Cardiac muscle cell (in vitro differentiated cells and primary cell): ENCODE measurements at places on chromosomes 7 and 10. TPM values are rescaled to one million over a fixed set of nuclear protein-coding genes. Genes with fewer than 3 reads are reported as not detected.
A peak's percentile ranks its signal among the peaks of the same experiment; 100 is the strongest.

GRCh38 chr10:126701526-126701925 is 31.0 kb upstream of the C10orf90 start:
- no peak overlapping the region for H3K27ac ChIP-seq
- H3K4me3 ChIP-seq, result no peak overlapping the region
- H3K36me3 ChIP-seq, result no peaks in the 10 kb centered on the region
- H3K27me3 ChIP-seq, result no peaks in the 10 kb centered on the region

GRCh38 chr7:157668221-157668883 is 331.5 kb downstream of the DNAJB6 start:
- H3K4me3 ChIP-seq, result no peak overlapping the region
- no peak for DNase-seq
- no peaks in the 10 kb centered on the region for H3K27me3 ChIP-seq
- H3K4me1 ChIP-seq, result no peaks in the 10 kb centered on the region
- H3K27ac ChIP-seq, result no peak overlapping the region

- no peaks in the 10 kb centered on the region for H3K36me3 ChIP-seq
- H3K4me1 ChIP-seq, result peaks cover 22% of the 10 kb centered on the region
- no peak overlapping the region for H3K4me3 ChIP-seq
- H3K27me3 ChIP-seq, result no peaks in the 10 kb centered on the region
These were observed 297.7 kb upstream of the LRGUK start for GRCh38 chr7:133829336-133829897.

- no peak overlapping the region for H3K4me3 ChIP-seq
- no peak overlapping the region for H3K27ac ChIP-seq
- no peaks in the 10 kb centered on the region for H3K27me3 ChIP-seq
- no peaks in the 10 kb centered on the region for H3K4me1 ChIP-seq
- no peak for DNase-seq
These were observed 33.0 kb upstream of the CTBP2 start for GRCh38 chr10:125193306-125193877.

GRCh38 chr7:158595068-158595467 is 7.4 kb upstream of the PTPRN2 start:
- H3K4me1 ChIP-seq, result no peaks in the 10 kb centered on the region
- H3K27me3 ChIP-seq, result peaks cover 25% of the 10 kb centered on the region
- peak; percentile 45 for DNase-seq
- no peak overlapping the region for H3K27ac ChIP-seq
- no peaks in the 10 kb centered on the region for H3K36me3 ChIP-seq

GRCh38 chr7:41312235-41312634 is 390.7 kb downstream of the INHBA start:
- H3K36me3 ChIP-seq, result no peaks in the 10 kb centered on the region
- no peaks in the 10 kb centered on the region for H3K4me1 ChIP-seq
- DNase-seq, result no peak
- no peak overlapping the region for H3K4me3 ChIP-seq
- H3K27me3 ChIP-seq, result no peaks in the 10 kb centered on the region

DNA sequence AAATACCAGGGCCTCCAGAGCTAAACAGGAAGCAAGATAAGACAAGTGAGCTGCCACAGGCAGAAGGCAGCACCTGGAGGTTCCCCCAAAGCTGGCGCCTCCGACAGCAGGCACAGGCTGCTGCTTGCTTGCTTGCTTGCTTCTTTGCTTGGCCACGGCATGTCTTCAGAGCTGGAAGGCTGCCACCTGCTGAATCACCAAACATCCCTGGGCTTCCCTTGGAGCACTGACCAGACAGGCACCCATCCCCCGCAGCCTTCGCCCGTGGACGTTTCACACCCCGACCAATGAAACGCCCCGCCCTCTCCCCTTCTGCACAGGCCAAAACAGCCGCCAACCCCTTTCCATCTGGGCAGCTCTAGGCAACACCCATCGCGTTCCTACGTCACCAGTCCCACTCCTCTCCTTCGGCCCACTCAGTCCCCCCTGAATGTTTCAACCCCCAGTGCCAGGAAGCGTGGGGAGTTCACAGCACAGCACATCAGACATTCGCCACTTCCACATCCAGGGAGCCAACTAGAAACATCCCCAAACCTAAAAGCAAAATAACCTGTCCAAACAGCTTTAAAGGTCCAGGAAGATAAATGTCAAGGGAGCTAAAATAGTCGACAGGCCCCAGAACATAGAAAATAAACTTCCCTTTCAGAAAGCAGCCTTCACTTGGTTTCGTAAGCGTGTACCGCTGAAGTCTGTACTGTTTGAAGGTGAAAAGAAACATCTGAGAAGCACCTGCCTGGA is 1.6 kb downstream of the SGMS1 start:
- peak; percentile 98 for DNase-seq
- H3K4me3 ChIP-seq, result peak overlapping the region; percentile 89
- H3K36me3 ChIP-seq, result no peaks in the 10 kb centered on the region
- H3K4me1 ChIP-seq, result peaks cover 7% of the 10 kb centered on the region

GRCh38 chr7:139827042-139827441 is 2.0 kb upstream of the TBXAS1 start:
- no peak for DNase-seq
- H3K36me3 ChIP-seq, result no peaks in the 10 kb centered on the region
- no peak overlapping the region for H3K27ac ChIP-seq
- no peaks in the 10 kb centered on the region for H3K27me3 ChIP-seq

Gene YKT6
- total RNA-seq, result 59.8 and 92.9 TPM in 2 replicates

Gene SLC18A3
- total RNA-seq, result not detected in 2 replicates

Gene PNLIPRP3
- total RNA-seq, result not detected in 2 replicates

Gene HMX2
- not detected in 2 replicates for total RNA-seq
